ENCODE measurements at places on chromosomes 13 and 19. TPM values are rescaled to one million over a fixed set of nuclear protein-coding genes. Genes with fewer than 3 reads are reported as not detected.

DNA sequence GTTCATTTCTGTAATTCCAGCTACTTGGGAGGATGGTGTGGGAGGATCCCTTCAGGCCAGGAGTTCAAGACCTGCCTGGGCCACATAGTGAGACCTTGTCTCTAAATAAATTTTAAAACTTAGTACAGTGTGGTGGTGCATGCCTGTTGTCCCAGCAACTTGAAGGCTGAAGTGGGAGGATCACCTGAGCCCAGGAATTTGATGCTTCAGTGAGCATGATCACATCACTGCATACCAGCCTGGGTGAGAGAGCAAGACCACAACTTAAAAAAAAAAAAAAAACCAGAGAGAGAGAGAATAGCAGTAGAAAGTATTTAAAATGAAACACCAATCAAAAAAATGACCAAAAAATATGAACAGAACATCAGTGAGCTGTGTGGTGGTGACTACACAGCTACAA, 7.1 kb upstream of the ZNF823 start:
- DNase-seq = no peak

EPS8L1 gene
- total RNA-seq = 2.1 TPM

- DNase-seq = no peak
These were observed 7.2 kb upstream of the CEACAM8 start for GRCh38 chr19:42601811-42602443.

GRCh38 chr13:33976965-33977364, 159.0 kb downstream of the RFC3 start:
- no peak for DNase-seq

- DNase-seq = no peak
These were observed 8.2 kb upstream of the SIGLEC14 start for GRCh38 chr19:51654783-51655182.

DNA sequence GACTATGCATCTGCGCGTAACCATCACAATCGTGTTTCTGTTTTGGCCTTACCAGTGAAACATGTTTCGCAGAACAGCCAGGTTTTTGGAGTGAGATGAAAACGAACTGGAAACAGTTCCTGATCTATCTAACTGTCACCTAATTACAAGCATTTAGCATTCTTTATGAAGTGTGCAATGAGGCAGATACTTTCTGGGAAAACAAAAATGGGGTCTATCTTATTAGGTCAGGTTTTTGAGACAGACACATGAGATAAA, 182.8 kb downstream of the LMO7 start:
- no peak for DNase-seq

GRCh38 chr19:18844806-18845329, 13.1 kb downstream of the UPF1 start:
- no peak for DNase-seq

GRCh38 chr13:73275163-73275562, 216.4 kb downstream of the KLF5 start:
- DNase-seq = no peak

GRCh38 chr19:56114051-56114777, 6.9 kb downstream of the ZNF787 start:
- no peak for DNase-seq

DNA sequence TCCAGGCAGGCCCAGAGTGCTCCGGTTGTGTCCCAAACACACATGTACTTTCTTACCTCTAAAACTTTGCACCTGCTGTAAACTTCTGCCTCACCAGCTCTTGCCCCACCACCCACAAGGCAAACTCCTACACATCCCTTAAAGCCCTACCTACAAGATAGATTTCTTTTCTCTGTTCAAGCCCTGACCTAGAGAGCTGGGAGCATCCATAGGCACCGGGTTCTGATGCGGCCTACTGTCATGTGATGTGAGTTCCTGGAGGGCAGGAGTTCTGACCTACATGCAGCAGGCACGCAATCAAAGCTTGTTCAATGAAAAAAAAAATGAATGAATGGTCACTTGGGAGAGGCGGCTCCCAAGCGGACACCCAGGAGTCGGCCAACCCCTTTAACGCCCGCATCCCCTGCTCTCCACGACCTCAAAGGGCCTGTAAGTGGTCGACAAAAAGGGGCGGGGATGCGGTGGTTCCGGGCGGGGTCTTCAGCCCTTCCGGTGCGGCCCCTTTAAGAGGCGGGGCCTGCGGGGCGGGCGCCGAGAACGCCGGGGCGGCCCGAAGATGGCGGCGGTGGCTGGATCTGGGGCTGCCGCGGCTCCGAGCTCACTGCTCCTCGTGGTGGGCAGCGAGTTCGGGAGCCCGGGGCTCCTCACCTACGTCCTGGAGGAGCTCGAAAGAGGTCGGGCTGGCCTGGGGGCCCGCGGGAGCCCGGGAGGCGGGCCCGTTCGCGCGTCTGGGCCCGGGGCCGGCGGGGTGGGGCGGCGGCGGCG, at the start of gene MAP1S:
TSS of gene MAP1S (plus strand) at position 534 of the 765 bp plus-strand sequence. CDS start at position 557, 23 bp downstream.
- peak; percentile 86 for DNase-seq

DNA sequence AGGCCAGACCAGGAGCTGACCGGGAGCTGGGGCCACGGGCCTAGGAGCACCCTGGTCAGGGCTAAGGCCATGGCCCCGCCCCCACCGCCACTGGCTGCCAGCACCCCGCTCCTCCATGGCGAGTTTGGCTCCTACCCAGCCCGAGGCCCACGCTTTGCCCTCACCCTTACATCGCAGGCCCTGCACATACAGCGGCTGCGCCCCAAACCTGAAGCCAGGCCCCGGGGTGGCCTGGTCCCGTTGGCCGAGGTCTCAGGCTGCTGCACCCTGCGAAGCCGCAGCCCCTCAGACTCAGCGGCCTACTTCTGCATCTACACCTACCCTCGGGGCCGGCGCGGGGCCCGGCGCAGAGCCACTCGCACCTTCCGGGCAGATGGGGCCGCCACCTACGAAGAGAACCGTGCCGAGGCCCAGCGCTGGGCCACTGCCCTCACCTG, 6.6 kb downstream of the SPHK2 start:
- DNase-seq = no peak

ICAM5 gene
- total RNA-seq = 1.6 TPM

- no peak for DNase-seq
These were observed 123.5 kb upstream of the CACNA1A start for GRCh38 chr19:13629687-13630357.

OLFM4 gene
- 0.36 TPM for total RNA-seq

GRCh38 chr13:110485604-110486003, 75.9 kb downstream of the RAB20 start:
- no peak for DNase-seq

DNA sequence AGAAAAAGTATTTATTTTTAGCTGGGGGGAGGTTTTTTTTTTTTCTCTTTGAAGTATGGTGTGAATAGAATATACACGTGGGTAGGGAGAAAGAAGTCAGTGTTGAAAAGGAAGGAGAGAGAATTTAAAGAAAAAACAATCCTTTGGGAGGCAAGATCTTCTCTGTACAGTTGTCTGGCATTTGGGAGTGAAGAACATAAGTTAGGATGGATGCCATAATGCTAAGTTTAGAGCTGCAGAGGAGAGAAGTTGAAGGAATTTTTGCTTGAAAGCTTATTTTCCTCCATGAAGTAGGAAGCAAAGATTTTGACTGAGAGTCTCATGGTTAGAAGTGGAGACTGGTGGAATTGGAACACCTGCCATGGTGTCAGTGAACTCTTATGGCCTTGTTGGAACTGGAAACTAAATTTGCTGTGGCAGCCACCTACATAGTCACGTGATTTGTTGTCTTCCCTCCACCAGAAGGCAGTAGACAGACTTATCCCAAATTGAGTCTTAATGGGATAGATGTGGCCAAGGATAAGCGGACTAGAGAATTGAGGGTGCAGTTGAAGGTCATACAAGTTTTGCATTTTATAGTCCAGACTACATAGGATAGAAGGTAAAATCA, 22.0 kb downstream of the NDFIP2 start:
- no peak for DNase-seq

ONECUT3 gene
- not detected for total RNA-seq

GRCh38 chr13:78786459-78786858, 127.5 kb upstream of the OBI1 start:
- no peak for DNase-seq

GRCh38 chr13:102930566-102930965, 84.7 kb downstream of the ERCC5 start:
- DNase-seq = no peak
